ENCODE measurements at places on chromosomes 4 and X.

DNA sequence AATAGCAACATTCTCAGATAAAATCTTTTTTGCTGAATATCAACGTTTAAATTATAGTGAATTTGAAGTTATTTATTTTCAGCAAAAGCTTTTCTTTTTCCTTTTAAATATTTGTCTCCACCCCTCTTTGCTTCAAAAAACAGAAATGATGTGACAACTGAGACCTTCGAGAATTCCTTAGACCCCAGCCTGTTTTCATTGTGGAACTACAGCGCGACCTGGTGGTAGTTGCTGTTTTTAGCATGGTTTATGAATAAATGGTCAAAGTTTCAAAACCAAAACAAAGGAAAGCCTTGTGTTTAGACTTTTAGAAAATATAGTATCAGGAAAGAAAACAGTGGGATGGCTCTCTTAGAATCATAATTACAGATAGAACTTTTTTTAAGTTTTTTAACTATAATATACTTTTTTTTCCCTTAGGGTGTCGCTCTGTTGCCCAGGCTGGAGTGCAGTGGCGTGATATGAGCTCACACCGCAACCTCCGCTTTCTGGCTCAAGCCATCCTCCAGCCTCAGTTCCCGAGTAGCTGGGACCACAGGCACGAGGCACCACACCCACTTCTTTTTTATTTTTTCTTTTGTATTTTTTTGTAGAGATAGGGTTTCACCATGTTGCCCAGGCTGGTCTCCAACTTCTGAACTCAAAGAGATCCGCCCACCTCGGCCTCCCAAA, 26.8 kb upstream of the TMEM184C start:
- peak; percentile 15 for DNase-seq

DNA sequence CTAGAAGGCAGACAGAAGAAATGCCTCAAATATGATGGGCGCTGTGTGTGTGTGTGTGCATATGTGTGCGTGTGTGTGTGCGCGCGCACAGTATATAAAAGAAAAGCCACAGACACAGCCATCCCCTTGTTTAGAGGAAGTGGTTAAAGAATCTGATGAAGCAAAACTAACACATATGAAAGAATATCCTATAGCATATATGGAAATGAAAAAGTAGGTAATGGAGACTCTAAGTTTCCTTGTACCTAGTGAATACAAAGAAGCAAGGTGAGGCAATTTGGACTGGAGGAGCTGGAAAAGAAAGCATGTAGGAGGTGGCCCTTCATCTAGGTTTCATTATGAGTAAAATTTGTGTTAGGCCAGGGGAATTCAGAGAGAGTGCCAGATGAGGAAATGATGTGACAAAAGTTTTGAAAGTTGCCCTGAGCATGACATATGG, 58.6 kb upstream of the MCF2 start:
- no peak for DNase-seq

DNA sequence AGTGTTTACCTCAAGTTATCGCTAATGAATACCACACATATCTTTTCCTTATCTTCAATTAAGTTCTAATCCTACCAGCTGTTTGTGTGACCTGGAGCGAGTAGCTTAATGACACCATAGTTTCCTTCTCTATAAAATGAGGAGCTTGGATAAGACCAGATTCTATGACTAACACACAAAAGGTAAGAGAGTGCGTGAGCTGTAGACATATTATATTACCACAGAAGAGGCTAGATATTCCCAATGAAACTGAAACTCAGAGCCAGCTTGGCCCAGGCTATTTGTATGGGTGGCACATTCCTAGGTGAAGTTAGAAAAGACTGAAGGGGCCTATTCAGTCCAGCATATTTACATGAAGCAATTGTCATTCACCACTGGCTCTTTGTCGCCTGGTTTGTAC, 30.2 kb downstream of the ASB5 start:
- DNase-seq = no peak

GRCh38 chrX:40202456-40202855, 104.7 kb upstream of the BCOR start:
- no peak for DNase-seq

GRCh38 chrX:122625239-122625638, 558.8 kb upstream of the GRIA3 start:
- DNase-seq = no peak

DNA sequence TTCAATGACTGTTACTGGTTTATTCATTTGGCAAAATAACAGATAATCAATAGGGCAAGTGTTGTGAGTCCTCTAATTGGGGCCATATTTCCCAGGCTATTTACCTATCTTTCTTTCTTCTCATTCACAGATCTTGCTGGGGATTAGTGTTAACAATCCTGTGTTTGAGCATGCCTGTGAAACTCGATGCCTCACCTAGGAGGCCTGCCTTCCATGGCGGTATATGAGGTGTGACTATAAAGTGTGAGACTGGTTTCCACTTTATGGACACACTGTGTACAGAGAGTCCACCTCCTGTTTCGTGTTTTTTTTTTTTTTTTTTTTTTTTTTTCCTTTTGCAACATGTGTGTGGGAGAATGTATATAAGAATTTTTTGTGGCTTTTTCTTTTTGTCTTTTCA, 199.3 kb downstream of the BMPR1B start:
- no peak for DNase-seq

GRCh38 chr4:177451108-177451500, 8.9 kb upstream of the AGA start:
- no peak for DNase-seq

DNA sequence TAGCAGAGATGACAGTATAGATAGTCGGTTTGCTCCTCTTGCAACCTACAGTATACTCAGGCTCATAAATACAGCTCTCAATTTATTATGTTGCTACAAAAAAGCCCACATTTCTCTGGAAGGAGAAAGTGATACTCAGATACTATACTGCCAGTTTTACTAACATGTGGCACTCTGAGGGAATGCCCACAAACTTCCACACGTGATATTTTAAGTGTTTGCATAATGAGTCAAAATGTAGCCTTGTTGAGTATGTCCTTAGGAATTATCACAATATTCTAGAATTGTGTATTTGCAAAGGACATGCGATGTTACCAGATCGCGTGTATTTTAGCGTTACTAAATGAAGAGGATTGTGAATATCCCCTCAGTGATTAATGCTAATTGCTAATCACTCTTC, 929.1 kb downstream of the STIM2 start:
- no peak for DNase-seq

DNA sequence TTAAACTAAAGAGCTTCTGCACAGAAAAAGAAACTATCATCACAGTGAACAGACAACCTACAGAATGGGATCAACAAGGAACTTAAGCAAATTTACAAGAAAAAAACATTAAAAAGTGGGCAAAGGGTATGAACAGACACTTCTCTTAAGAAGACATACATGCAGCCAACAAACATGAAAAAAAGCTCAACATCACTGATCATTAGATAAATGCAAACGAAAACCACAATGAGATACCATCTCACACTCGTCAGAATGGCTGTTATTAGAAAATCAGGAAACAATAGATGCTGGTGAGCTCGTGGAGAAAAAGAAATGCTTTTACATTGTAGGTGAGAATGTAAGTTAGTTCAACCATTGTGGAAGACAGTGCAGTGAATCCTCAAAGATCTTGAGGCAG, 27.8 kb downstream of the PAPSS1 start:
- no peak for DNase-seq

GRCh38 chr4:118683513-118683912, 1.7 kb upstream of the METTL14 start:
- no peak for DNase-seq

- DNase-seq = peak; percentile 73
Measured at GRCh38 chr4:139651282-139652194, 14.1 kb upstream of the MGST2 start.

DNA sequence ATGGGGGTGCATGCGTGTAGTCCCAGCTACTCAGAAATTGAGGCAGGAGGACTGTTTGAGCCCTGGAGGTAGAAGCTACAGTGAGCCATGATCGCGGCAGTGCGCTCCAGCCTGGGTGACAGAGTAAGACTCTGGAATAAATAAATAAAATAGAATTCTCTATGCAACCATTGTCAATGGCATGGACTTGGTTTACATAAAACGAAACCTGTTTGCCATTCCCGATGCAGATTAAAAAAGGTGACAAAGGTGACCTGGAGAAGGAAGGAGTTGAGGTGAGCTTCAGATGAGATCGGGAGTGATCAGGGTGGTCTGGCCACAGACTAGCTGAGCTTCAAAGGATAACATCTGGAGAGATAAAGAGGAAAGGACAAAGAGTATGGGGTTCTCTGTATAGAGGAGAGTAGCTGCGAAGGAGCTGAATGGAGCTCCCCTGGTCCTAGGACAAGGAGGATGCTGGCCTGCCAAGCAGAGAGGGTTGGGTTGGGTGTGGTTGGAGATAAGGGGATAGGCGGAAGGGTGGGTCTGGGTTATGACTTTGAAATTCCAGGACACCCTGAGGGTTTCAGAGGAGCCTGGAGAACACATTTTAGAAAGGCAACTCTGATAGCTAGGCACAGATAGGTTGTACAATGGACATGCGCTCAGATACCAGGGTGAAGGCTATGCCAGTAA, 98.6 kb downstream of the RBM47 start:
- no peak for DNase-seq

DNA sequence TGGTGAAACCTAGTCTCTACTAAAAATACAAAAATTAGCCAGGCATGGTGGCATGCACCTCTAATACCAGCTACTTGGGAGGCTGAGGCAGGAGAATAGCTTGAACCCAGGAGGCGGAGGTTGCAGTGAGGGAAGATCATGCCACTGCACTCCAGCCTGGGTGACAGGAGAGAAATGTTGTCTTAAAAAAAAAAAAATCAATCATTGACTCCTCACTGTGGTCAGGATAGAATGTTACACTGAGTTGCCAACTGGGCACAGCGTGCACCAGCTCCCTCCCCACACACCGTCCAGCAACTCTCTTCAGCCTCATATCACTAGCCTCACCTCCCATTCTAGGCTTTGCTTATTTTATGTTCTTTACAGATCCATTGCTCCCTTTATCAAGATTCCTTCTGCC, 79.5 kb downstream of the CHRNA9 start:
- no peak for DNase-seq

DNA sequence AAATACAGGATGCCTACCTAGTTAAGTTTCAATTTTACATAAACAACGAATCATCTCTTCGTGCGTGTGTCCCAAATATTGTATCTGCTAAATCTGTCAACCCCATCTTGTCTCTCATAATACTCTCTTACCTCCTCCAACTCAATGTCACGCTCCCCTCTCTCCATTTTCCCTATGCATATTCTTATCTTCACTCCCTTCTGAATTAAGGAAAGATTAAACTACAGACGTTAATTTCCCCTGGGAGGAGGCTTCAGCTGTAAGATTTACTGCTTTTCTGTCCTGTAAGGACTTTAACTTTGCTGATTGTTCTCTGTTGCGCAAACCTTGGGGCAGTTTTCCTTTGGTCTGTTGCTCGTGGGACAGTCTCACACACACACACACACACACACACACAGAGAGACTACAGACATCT, 455 bp upstream of the ABCB7 start:
- DNase-seq = no peak

DNA sequence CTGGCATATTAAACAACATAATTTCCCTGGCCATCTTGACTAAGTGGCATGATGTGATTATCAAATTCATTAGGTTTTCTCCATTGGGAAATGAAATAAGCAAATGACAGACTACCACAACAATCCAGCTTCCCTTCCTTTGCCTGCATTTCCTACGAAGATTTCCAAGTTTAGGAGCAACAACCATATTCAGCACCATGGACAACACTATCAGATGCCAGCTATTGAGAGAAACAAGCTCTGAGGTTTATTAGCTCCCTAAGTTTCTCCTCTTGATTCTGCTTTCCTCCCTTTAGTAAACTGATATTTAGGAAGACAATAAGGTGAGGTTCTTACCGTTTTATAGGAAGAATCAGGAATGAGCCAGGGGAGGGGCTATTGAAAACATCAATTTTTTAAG, 36.2 kb downstream of the DCX start:
- DNase-seq = no peak

GRCh38 chrX:130778773-130779172, 124.2 kb downstream of the ENOX2 start:
- DNase-seq = no peak

DNA sequence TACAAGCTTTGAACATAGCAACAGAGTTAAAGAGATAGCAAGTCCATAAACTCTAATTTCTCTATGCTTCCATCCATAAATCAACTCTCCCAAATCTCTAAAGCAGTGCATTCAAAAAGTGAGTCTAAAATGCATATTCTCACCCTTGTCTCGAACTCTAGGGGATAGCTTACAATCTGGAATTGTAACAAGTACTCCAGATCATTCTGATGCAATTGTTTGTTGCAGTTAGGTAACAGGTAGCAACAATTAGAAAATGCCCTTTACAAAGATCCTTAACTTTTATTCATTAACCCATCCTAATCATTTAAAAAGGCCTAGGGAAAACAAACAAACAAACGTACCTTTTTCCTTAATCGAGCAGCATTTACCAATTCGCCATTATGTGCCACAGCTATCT, 18.9 kb upstream of the AASDH start:
- no peak for DNase-seq

DNA sequence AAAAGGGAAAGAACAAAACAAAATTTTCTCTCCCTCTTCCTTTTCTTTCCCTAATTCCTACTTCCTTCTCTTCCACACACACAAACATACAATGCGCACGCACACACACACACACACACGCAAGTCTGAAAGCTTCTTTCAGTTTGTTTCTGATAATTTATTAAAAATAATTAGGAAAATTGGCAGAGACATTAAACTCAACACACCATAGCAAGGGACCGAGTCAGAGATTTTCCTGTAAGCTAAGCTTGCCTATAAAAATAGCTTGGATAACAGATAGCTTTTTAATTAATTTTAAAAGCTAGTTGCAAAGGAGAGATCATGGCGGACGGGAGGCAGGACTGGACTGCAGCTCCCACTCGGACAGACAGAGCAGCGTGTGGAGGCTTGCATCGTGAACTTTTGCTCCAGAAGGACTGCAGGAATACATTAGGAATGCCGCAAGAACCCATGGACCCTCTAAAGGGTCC, 92.6 kb upstream of the MAPK10 start:
- no peak for DNase-seq

- no peak for DNase-seq
Measured at GRCh38 chrX:85111347-85111746, 107.7 kb downstream of the APOOL start.

GRCh38 chr4:41050880-41051775, 163.2 kb downstream of the APBB2 start:
- DNase-seq = no peak

DNA sequence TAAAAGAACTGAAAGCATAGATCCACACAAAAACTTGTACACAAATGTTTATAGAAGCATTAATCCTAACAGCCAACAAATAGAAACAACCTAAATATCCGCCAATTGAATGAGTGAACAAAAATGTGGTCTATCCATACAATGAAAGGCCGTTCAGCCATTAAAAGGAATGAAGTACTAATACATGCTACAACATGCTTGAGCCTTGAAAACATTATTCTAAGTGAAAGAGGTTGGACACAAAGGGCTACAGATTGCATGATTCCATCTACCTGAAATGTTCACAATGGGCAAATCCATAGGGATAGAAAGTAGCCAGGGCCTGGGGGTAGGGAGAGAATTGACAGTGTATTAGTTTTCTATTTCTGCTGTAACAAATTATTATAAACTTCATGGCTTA, 169.2 kb downstream of the SPCS3 start:
- DNase-seq = no peak

GRCh38 chrX:48960291-48960690, 2.9 kb upstream of the OTUD5 start:
- DNase-seq = no peak
